ENCODE measurements at places on chromosomes 6 and 20.

DNA sequence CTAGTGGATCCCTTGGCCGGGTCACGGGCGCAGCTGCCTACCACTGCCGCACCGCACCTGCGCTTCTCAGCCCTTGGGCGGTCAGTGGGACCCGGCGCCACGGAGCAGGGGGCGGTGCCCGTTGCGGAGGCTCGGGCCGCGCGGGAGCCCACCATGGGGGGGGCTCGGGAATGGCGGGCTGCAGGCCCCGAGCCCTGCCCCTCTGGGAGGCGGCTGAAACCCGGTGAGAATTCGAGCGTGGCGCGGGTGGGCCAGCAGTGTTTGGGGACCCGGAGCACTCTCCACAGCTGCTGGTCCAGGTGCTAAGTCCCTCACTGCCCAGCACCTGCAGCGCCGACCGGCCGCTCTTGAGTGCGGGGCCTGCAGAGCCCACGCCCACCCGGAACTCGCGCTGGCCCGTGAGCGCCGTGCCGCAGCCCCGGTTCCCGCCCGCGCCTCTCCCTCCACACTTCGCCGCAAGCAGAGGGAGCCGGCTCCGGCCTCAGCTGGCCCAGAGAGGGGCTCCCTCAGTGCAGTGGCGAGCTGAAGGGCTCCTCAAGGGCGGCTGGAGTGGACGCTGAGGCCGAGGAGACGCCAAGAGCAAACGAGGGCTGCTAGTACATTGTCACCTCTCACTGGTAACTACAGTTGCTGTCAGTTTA is 120.5 kb upstream of the TMEM170B start:
- no peak for DNase-seq

DNA sequence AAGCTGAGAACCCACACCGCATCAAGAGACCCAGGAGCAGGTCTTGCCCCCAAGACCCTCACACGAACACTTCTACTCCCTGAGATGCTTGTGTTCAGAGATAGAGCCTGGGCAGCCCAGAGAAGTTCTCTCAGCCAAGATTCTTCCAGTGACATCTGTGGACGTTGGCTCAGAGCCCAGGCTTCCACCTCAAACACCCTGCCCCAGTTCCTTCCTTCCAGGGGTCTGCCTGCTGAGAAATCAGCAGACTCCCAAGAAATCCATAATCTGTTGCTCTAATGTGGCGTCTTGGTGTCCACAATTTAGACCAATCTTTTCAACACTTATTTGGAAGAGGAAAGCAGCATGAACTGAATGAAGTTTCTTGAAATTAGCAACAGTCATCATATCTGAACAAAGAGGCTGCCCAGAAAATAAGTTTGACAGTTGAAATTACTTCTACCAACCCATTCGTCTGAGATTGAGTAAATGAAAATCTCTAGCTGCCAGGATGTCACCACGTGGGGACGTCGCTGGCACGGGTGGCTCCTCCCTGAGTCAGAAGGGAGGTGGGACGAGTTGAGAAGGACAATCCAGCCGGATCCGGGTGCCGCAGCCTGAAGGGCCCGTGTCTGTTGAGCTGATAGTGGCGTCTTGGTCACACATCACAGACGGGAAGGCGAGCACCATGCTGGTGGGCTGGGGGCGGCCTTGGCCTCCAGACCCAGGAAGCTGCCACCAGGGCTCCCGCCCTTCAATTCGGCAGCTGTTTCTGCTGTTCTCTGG is 400.9 kb downstream of the TAF4 start:
- DNase-seq: no peak

DNA sequence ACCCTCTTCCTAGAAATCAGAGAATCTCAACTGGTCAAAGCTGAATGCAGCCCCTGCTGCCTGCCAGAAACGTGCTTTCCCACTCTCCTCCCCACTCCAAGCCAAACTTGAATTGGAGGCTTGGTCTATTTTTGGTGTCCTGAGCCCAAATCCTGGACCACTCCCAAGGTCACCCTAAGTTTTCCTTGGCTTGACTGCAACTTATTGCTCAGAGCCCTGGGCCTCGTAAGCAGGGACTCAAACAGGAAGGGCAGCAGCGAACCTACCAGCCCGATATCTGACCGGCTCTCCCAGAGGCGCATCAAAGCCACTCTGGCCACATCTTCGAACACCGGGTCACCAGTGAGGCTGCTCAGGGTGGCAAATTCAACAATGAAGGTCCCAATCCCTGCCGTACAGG is 12.7 kb downstream of the EDEM2 start:
- no peak for DNase-seq

- DNase-seq: no peak
Measured at GRCh38 chr6:54515013-54515412, 206.8 kb downstream of the TINAG start.

- peak; percentile 5 for DNase-seq
Measured at GRCh38 chr20:408843-409696, 971 bp downstream of the RBCK1 start.

DNA sequence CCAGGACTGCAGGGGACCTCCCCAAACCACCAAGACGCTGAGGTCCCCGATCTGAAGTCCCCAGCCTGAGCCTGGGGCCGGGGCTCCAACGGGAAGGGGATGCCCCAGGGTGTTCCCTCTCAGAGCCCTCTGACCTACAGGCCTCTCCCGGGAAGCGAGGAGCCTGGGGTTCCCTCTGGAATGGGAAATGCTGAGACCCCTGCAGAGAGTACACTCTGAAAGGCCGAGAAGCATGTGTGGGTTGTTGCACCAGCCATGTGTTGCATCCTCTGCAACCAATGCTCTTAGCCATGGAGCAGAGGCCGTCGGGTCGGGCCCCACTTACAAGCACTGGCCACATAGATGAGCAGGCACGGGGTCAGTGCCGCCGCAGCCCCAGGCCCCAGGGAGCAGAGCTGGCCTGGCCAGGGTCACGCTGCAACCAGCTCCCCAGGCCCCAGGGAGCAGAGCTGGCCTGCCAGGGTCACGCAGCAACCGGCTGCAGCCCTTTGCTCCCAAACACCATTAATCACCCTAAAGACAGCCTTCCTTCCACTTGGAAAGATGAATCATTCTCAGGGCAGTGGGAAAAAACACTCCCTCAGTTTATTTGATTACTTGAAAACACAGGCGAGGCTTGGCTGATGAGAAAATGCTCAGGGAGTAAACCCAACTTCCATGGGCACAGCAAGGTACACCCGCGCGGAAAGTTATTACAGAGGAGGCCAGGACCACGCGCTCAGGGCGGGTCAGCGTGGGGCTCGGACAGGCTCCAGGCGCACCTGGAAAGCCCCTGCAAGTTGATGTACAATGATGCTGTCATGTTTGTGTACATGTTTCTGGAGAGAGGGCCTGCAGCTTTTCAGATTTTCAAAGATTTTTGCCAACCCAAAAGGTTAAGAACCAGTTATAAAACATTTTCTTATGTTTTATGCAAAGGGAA is 78.0 kb upstream of the AFDN start:
- no peak for DNase-seq

All from stimulated activated CD8-positive, alpha-beta memory T cell treated with anti-CD3 and anti-CD28 coated beads, Interleukin-15, amount 100 ng/mL, for 48 hours (primary cell).